ENCODE measurements at places on chromosomes 1 and 21.

GRCh38 chr1:231982871-231983587 lies 356.4 kb downstream of the DISC1 start:
- no peak for DNase-seq

DNA sequence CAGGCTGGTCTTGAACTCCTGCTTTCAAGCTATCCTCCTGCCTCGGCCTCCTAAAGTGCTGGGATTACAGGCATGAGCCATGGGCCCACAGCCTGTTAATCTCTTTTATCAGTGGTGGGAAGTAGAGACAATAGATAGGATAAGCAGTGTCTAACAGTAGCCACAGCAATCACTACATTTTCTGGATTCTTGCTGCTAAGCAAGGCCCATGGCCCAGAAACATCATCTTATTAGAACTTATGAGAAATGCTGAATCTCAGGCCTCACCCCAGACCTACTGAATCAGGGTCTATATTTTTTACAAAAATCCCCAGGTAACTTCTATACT lies 29.7 kb downstream of the IGFN1 start:
- no peak for DNase-seq

DNA sequence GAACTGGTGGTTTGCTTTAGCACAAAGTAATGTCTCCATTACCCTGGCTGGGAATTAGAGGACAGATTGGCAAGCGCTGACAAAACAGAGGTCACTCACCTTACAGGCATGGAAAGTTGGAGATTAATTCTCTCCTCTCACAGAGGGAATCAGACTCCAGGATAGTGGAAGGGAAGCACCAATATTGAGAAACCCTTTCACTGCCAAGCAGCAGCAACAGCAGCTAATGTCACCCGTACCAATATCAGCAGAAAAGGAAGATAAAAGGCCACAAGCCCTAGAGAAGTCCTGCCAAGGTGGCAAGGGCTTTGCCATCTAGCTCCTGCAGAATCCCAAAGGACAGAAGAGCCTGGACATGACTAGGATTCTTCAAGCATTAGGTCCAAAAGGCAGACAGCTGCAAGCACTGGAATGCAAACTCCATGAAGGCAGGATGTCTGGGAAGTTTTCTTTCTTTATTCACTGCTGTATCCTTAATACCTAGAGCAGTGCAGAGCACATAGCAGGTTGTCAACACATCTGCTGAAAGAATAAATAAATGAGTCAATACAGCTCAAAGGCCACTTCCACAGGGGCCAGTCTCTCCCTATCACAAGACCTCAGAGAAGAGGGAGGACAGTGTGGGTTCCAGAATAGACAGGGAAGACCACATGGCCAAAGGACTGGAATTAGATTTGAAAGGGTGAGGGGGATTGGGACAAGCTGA lies 57.2 kb downstream of the ERI3 start:
- no peak for DNase-seq

DNA sequence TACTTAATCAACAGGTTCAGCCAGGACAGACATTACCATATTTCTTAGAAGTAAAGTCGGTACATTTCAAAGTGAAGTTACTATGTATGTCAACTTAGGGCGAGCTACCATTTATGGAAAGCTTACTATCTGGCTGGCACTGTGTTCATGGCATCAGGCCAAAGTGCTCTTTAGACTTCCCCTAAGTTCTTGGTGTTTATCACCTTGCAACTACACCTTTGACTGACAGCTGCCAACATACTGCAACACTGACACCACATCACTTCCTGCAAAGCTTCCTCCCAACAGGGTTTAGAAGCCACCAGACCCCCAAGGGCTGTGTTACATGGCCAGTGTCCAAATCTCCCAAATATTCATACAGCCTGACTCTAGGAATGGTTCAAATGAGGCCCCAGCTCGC lies 61.0 kb downstream of the TIAM1 start:
- DNase-seq = no peak

GRCh38 chr1:235831148-235831547 lies 35.6 kb downstream of the LYST start:
- DNase-seq = peak; percentile 65

DNA sequence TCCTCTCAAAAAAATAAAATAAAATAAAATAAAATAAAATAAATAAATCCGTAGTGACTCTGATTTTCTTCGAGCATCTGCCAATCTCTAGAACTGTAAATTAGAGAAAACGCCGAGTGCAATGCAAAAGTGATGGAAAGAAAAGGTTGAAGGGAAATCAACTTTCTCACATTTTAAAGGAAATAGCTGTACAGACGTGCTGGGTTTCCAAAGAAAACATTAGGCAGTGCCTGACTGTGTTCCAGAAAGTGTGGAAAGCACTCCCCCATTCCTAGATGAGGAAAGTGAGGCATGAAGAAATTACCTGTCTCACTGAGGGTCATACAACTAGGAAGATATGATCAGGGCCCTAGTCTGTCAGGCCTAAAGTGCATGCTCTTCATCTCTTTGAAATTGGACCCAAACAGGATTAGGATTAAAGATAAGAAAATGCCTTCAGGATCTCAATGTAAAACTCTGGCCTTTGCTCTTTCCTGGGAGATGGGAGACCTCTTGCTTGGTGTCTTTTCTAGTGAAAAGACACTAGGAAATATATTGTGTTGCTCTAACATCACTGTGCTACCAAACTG lies 1.8 kb upstream of the PTPN14 start:
- no peak for DNase-seq

DNA sequence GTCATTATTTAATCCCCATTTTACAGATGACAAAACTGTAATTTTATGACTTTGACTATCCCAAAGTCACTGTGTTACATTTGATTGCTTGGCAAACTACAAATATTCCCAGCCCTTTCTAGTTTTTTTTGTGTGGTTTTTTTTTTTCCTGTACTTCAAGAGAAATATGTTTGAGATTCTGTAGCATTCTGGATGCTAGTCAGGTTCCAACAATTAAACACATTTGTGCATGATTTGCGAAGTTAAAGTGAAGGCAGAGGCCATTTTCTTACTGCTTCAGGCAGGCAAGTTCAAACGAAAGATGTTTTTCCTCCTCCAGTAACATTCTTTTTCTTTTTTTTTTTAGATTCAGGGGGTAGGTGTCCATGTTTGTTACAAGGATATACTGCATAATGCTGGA lies 107.9 kb upstream of the SERTAD4 start:
- DNase-seq = no peak

DNA sequence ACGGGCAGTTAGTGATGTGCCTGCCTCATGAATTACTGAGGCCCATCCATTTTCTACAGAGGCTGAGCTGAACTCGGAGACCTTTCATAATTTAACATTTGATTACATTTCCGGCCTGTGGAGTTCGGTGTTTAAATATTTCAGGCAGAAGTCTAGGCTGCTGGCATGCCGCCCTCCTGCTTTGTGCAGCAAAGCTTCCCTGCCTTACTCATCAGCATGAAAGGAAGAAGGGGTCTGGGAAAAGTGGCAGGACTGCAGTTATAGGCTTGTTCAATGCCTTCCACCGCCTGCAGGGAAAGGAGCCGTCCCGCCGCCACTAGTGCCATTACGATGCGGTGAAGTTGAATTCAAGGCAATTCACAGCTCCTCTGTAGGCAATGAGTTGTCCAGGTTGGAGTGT lies 527.9 kb downstream of the NPHP4 start:
- DNase-seq = no peak

- no peak for DNase-seq
Measured at GRCh38 chr1:43445606-43446387, 7.9 kb downstream of the HYI start.

DNA sequence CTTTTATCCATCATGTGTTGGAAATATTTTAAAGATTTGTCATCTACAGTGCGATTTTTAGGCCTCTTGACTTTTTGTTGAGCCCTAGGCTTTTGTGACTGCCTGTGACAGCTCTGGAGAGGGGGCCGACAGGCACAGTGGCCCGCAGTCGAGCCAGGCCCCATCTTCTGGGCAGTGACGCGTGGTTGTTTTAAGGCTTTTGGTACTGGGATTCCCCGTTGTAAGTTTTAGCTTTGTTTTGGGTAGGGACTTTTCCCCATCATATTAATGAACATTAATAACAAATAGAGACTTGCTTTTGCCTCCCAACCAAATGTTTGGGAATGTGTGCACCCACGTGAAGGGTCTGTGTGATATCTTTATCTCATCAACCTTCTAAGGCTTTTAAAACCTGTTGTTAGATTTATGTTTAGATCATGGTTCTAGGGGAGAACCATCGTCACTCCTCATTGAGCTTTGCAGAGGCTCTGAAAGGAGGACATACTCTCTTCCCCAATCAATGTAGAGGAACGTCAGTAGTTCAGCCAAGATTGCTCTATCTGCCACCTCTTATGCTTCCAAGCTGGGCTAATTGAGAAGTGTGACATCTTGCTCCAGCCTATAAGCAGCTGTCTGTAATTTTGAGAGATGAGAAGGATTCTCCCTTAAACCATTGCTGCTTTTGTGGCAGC lies 34.6 kb downstream of the MAPKAPK2 start:
- no peak for DNase-seq

- peak; percentile 14 for DNase-seq
Measured at GRCh38 chr1:209863766-209864485, 36.2 kb downstream of the UTP25 start.

DNA sequence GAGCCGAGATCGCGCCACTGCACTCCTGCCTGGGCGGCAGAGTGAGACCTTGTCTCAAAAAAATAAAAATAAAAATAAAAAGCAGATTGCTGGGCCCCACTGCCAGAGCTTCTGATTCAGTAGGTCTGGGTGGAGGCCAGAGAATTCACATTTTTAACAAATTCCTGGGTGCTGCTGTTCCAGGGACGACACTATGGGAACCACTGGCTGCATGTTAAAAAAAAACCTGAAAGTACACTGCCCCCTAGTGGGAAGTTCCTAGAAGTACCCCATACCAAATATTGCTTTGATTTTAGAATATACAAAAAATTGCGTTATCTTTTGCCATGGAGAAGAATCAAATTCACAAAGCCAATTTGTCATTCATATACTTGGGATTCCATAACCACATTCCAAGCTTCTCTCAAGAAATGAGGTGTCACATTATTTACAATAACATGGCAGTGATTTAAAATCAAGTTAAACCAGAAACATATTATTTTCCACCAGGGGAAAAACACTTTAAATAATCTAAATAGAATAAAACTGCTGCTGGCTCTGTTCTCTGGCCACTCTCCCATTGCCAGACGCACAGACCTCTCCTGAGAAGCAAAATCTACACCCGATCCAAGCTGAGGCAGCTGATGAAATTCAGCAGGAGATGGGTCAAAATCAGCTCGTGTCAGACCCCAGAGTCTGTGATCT lies 27.4 kb downstream of the SYF2 start:
- DNase-seq = peak; percentile 44

- DNase-seq = no peak
Measured at GRCh38 chr1:21240706-21241105, 49.6 kb downstream of the ECE1 start.

GRCh38 chr21:25862112-25862511 lies 127.3 kb downstream of the GABPA start:
- DNase-seq = no peak

DNA sequence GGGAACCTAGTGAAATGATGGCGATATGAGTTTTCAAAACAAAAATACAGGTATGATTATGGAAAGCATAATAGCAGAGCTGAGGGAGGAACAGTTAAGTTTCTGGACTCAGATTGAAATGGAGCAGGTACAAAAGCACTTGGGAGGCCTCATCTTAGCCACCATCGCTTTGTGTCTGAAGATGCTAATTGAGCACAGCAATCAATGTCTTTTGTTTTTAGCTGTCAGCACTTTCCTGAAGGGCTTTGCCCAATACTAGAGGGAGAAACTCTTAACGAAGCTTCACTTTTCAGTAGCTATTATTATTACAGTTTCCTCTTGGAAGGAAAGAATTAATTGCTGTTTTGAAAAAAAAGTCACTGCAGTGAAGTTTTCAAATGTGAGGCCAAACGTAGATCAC lies 348.7 kb downstream of the RWDD3 start:
- no peak for DNase-seq

GRCh38 chr1:170337413-170337994 lies 191.7 kb downstream of the NTMT2 start:
- DNase-seq = no peak

- peak; percentile 26 for DNase-seq
Measured at GRCh38 chr1:16243215-16243610, 6.2 kb upstream of the CPLANE2 start.

DNA sequence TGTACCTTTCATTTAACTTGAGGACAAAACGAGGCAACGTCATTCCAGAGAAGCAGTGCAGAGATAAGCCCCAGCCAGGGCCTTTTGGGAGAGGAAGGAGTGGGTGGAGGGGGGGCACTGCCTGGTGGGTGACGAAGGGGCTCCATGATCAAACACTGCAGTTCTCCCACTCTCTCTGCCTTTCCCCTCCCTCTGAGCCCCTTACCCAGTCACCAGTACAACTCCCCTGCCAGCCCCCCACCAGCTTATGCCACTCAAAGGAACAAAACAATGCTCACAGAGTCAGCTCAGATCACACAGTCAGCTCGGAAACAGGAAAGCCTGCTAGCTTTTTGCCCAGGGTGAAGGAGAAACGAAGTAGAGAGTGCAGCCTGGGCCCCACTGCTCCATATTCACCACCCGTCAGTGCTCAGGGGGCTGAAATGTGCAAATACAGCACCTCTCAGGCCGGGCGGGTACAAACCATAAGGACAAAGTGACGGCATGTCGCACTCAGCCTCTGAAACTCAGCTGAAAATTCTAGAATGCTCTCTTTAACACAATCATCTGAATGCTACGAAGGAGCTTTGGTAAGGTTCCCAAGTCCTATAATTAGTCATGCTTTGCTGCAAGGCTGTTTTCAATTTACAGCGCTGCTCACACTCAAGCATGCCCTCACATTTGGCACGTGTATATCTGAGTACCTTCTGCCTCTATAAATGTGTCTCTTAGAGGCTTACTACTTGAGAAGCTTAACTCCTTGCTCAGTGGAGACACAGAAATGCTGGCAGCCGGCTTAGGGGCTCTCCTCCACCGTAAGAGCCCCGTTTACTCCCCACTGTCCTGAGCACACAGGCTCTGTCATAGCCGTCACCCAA lies 65.8 kb upstream of the RAB4A start:
- DNase-seq = no peak

DNA sequence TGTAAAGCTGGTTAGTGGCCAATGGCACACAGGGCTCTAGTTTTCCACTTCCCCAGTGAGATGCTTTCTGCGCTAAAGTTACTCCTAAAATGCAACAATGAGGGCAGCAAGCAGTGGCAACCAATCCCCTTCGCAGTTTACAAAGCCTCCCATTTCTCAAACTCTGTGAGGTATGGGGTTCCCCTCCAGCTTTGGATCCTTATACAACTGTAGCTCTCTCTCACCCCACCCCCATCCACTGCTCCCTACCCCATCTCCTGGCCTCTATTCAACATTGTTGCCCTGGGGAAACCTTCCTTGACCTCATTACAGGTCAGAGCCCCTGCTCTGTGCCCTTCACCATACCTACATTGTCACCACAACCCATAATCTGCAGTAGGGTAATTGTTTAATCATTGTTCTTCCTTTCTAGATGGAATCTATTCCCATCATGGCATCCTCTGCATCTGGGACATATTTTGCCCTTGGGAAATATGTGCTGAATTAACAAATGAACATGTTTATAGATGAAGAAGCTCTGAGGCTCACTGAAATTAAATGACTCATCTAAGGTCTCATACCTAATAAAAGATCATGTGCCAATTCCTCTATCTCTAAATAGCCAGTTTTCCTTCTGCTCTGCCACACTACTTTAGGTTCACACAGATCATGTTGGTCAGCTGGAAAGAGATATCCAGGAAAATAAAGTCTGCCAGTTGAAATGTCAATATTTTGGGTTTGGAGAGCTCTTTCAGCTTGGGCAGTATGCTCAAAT lies 12.6 kb downstream of the KIAA0040 start:
- DNase-seq = no peak
